Esophagus mucosa (tissue), 1 donor: ENCODE measurements at places on chromosomes 4 and X. TPM values are rescaled to one million over a fixed set of nuclear protein-coding genes. Genes with fewer than 3 reads are reported as not detected.

Gene FAM47C
- not detected for total RNA-seq

Gene FAM9C
- total RNA-seq: not detected

Gene DCAF4L1
- 0.08 TPM for total RNA-seq

Gene BEND2
- not detected for total RNA-seq

Gene FHIP1A
- total RNA-seq: 43.6 TPM

Gene RAB9B
- total RNA-seq: 0.16 TPM

Gene STPG2
- 0.20 TPM for total RNA-seq

Gene GCNA
- total RNA-seq: 0.68 TPM
